ENCODE measurements at places on chromosomes 4 and X. TPM values are rescaled to one million over a fixed set of nuclear protein-coding genes. Genes with fewer than 3 reads are reported as not detected.
A peak's percentile ranks its signal among the peaks of the same experiment; 100 is the strongest.

DNA sequence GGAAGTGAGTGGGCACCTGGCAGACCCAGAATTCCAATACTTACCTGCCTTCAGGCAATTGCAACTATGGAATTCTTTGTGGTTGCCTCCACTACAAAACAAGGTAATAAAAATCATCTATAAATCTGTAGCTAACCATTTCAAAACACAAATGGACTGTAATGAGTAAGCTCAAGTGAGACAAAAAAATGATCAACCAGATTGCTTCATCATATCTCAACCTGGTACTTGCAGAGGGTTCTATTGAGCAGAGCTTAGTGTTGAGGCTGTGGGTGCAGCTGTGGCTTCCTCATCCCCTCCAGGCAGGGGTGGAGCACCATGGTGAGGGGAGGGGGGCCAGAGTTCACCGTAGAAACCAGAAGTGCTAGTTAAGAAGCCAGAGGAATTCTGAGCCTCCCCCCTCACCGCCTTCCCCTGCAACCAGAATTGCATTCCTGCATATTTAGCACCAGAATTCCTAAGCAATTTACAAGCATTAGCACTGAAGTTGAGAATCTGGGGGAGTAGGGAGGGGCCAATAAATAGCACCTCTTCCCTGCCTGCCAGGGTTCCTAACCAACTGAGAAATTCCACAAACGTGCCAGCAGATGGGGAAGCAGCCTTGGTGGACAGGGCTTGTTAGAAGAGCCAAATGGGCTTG is 11.5 kb downstream of the CTAG1A start:
- H3K27me3 ChIP-seq: no peaks in the 10 kb centered on the region
- H3K36me3 ChIP-seq: no peaks in the 10 kb centered on the region
- H3K4me1 ChIP-seq: no peaks in the 10 kb centered on the region

- DNase-seq: no peak
- H3K4me3 ChIP-seq: no peak overlapping the region
- H3K4me1 ChIP-seq: peaks cover 64% of the 10 kb centered on the region
- no peak overlapping the region for H3K27ac ChIP-seq
- H3K36me3 ChIP-seq: no peaks in the 10 kb centered on the region
Observed at GRCh38 chr4:155805016-155805415, 46.2 kb downstream of the GUCY1B1 start.

DNA sequence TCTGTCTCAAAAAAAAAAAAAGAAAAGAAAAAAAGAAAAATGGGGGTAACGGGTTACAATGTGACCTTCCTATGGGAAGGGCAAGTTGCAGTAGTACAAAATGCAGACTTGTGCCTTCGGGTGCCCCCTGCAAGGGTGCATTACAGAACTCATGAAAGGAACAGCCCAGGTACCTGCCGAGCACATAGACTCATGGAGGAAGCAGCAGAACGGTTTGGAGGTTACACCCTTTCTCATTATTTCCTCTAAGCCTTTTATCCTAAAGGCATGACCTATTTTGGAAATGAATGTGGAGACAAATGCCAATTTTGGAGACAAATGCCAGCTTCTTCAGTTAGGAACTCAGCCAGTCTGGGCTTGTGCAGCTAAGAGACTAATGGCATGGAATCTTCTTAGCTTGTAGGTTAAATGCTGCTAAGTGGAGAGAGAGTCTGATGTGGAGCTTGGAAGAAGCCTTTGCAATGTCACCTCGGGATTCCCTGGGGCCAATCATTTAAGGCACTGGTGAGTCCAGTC is 44.1 kb upstream of the PRKX start:
- no peaks in the 10 kb centered on the region for H3K36me3 ChIP-seq
- no peak overlapping the region for H3K4me3 ChIP-seq
- no peak for DNase-seq
- no peak overlapping the region for H3K27ac ChIP-seq

DNA sequence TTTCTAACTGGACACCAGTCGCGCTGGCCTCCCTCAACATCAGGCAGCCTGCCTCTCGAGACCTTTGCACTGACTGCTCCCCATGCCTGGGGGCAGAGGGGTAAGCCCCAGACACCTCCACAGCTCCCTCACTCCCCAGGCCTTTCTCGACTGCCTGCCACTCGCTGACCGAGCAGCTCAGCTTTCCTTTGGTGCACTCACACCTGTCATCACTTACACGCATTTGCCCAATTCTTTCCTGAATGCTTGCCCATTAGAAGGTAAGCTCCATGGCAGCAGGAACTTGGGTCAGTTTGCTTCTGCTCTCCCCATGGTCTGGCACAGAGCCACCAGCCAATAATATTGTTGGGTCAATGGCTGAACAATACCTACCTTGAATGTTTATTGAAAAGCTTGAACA is 32.2 kb upstream of the PROM1 start:
- DNase-seq: no peak
- no peaks in the 10 kb centered on the region for H3K36me3 ChIP-seq
- H3K4me3 ChIP-seq: no peak overlapping the region
- peaks cover 6% of the 10 kb centered on the region for H3K4me1 ChIP-seq
- H3K27me3 ChIP-seq: no peaks in the 10 kb centered on the region

DNA sequence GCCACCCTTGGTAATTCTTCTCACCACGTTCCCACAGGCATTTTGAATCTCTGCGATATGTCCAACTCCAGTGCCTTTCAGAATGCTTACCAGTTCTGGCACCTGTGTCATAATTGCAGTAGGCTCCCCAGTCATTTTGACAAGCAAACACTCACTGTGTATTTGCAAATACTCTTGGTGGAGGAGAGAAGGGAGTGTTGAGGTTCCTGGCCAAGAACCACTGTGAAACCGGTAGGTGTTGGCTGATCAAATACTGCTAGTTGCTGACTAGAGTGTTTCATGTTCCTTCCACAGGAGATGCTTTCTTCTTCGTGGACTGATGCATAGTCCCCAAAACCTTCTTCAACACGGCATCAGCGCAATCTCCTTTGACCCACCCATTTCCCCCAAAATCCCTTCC is 16.0 kb upstream of the NLGN4X start:
- no peaks in the 10 kb centered on the region for H3K36me3 ChIP-seq
- H3K4me3 ChIP-seq: no peak overlapping the region
- no peak for DNase-seq
- no peak overlapping the region for H3K27ac ChIP-seq
- H3K4me1 ChIP-seq: no peaks in the 10 kb centered on the region

DNA sequence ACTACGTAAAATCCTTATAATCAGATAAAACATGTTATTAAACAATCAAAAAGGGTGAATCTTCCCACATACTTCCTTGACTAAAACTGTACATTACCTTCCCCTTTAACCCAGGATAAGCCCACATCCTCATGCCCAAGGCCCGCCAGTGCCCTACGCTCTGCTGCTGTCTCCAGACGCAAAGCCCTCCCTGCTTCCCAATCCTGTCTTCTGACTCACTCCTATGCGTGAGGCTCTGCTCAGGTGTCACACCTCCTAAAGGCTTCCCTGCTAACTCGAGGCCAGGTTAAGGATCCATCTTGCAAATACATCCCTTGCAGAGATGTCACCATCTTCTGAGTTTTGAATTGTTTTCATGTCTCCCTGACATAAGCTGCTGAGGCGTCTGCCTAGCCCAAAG is 61.6 kb downstream of the STX18 start:
- no peak overlapping the region for H3K27ac ChIP-seq
- no peaks in the 10 kb centered on the region for H3K27me3 ChIP-seq
- H3K4me3 ChIP-seq: no peak overlapping the region
- no peak for DNase-seq
- no peaks in the 10 kb centered on the region for H3K36me3 ChIP-seq
- peaks cover 14% of the 10 kb centered on the region for H3K4me1 ChIP-seq

GRCh38 chrX:2627272-2627867 is 63.7 kb upstream of the CD99 start:
- H3K4me3 ChIP-seq: peak overlapping the region; percentile 44
- no peaks in the 10 kb centered on the region for H3K27me3 ChIP-seq
- H3K36me3 ChIP-seq: peaks cover 67% of the 10 kb centered on the region
- H3K27ac ChIP-seq: no peak overlapping the region
- H3K4me1 ChIP-seq: peaks cover 11% of the 10 kb centered on the region
- peak; percentile 77 for DNase-seq

- H3K4me3 ChIP-seq: no peak overlapping the region
- no peak for DNase-seq
- no peaks in the 10 kb centered on the region for H3K27me3 ChIP-seq
- H3K27ac ChIP-seq: no peak overlapping the region
- H3K4me1 ChIP-seq: no peaks in the 10 kb centered on the region
- no peaks in the 10 kb centered on the region for H3K36me3 ChIP-seq
Observed at GRCh38 chr4:71209161-71209560, 129.7 kb upstream of the SLC4A4 start.

DNA sequence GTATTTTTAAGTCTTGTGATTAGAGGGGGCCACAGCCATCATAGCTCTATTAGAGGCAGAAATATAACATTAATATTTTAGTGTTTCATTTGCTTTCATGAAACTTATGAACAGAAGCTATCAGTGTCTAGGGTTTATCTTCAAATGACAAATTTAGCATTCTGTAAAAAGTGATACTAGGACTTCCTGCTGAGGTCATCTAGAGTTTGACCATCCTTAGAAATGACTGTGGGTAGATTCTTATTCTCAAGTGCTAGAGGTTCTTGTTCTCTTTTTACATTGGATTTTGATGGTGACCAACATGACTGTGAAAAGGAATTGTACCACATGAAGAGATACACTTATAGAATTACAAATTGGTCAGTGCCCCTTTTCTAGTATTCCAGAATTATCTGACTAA is 568.6 kb downstream of the RPA4 start:
- no peaks in the 10 kb centered on the region for H3K36me3 ChIP-seq
- no peak overlapping the region for H3K27ac ChIP-seq
- no peaks in the 10 kb centered on the region for H3K27me3 ChIP-seq
- H3K4me1 ChIP-seq: peaks cover 21% of the 10 kb centered on the region
- no peak overlapping the region for H3K4me3 ChIP-seq
- no peak for DNase-seq

DNA sequence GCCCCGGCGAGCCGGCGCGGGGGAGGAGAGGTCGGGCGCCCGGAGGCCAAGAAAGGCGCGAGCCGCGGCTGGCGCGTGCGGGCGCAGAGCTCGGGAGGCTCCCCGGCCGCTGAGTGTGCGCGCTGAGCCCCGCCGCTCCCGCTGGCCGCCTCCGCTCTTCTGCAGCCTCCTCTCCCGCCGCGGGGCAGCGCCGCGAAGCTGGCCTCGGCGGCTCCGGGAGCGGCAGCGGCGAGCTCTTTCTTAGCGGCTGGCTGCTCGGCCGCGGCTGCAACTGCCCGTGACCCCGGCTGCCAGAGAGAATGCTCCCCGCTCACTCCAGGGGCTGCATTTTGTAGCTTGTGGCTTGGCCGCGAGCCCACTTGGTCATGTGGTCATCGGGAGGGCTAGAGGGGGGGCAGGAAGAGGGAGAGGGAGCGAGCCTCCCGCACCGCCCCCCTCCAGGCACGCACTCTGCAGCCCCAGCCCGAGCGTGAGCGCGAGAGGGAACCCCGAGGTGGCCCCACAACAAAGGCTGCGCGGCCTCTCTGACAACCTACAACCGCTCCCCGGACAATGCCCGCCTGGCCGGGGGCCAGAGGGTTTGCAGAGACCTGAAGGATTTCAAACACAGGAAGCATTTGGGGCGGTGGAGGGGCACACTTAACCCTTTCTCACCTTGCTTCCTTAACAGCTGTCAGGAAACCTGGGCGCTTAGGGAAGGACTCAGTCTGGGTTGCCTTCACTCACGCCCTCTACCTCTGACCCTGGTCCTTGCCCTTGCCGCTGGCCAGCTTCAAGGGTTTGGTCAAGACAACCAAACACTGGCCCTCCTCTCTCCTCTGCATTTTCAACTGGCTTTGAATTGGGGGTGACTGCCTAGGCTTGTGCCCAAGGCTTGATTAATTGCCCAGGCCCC is at the start of gene APLN:
Gene APLN (minus strand): TSS at position 305 of the 895 bp plus-strand sequence. CDS start 326 bp downstream, outside the sequence.
- H3K36me3 ChIP-seq: no peaks in the 10 kb centered on the region
- peak; percentile 58 for DNase-seq
- peaks cover 11% of the 10 kb centered on the region for H3K4me1 ChIP-seq
- peak within 1 kb of the TSS; percentile 64 for H3K4me3 ChIP-seq
- H3K27me3 ChIP-seq: no peaks in the 10 kb centered on the region
- H3K27ac ChIP-seq: no peak within 1 kb of the TSS

- DNase-seq: no peak
- no peaks in the 10 kb centered on the region for H3K36me3 ChIP-seq
- H3K4me1 ChIP-seq: no peaks in the 10 kb centered on the region
- no peak overlapping the region for H3K4me3 ChIP-seq
Observed at GRCh38 chr4:148955564-148956297, 513.5 kb upstream of the NR3C2 start.

DNA sequence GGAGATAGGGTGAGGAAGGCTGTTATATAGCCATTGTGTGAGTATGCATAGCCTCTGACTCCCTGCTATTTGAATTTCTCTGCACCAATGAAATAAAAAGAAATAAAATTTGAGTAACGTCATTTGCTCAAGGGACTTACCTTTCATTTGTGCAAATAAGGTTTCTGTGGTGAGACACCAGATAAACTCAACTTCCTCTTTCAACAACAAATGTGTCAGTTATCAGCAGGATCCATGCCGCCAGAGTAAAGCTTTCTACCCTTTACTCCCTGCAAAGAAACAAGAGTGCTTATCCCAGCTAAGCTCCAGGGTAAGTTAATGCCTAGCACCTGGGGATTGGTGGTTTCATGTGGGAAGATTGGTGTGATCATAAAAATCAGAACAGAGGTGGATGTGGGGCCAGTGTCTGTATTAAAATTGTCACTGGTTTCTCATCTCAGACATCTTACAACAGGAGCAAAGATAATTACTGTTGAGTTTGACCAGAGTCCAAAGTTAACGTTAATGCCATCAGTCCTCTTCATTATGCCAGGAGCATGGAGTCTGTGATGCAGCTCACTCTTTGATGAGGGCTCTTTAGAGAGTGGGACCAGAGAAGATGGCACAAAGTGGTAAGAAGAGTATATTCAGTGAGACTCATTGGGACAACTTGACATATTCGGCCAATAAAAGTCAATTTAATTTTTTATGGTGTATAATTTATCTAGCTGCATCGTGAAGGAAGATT is at the start of gene P2RY10:
Gene P2RY10 (plus strand): TSS at position 206 of the 727 bp plus-strand sequence. CDS start 15,130 bp downstream, outside the sequence.
- H3K4me3 ChIP-seq: peak within 1 kb of the TSS; percentile 6
- H3K27ac ChIP-seq: no peak within 1 kb of the TSS
- peaks cover 44% of the 10 kb centered on the region for H3K4me1 ChIP-seq
- no peaks in the 10 kb centered on the region for H3K27me3 ChIP-seq
- no peaks in the 10 kb centered on the region for H3K36me3 ChIP-seq

GRCh38 chr4:17939054-17939453 is 82.5 kb downstream of the LCORL start:
- H3K36me3 ChIP-seq: peaks cover 3% of the 10 kb centered on the region
- H3K4me3 ChIP-seq: no peak overlapping the region
- H3K27me3 ChIP-seq: no peaks in the 10 kb centered on the region
- no peak overlapping the region for H3K27ac ChIP-seq

- H3K4me3 ChIP-seq: no peak overlapping the region
- no peaks in the 10 kb centered on the region for H3K36me3 ChIP-seq
- DNase-seq: no peak
- H3K4me1 ChIP-seq: peaks cover 7% of the 10 kb centered on the region
- H3K27ac ChIP-seq: no peak overlapping the region
Observed at GRCh38 chr4:184845367-184846021, 19.7 kb upstream of the ACSL1 start.

- H3K4me1 ChIP-seq: peaks cover 29% of the 10 kb centered on the region
- H3K4me3 ChIP-seq: no peak overlapping the region
- H3K27ac ChIP-seq: no peak overlapping the region
- no peaks in the 10 kb centered on the region for H3K27me3 ChIP-seq
- no peaks in the 10 kb centered on the region for H3K36me3 ChIP-seq
- no peak for DNase-seq
Observed at GRCh38 chr4:26751838-26752237, 108.8 kb upstream of the STIM2 start.

The CACNA1F gene
- not detected for total RNA-seq

The ETDB gene
- total RNA-seq: not detected

The TEX28 gene
- not detected for total RNA-seq

The FAAH2 gene
- not detected for total RNA-seq

The TNMD gene
- total RNA-seq: not detected

The GCNA gene
- 5.4 TPM for total RNA-seq

The SH3D19 gene
- total RNA-seq: not detected

The MAGIX gene
- not detected for total RNA-seq

The PRAF2 gene
- total RNA-seq: 2.5 TPM

The C4orf50 gene
- total RNA-seq: 0.32 TPM

The PPP2R2C gene
- not detected for total RNA-seq
